Stimulated activated CD4-positive, alpha-beta T cell treated with anti-CD3 and anti-CD28 coated beads, Interleukin-12 subunit alpha, Interleukin-12 subunit beta, amount 100 ng/mL, for 24 hours (primary cell): ENCODE measurements at places on chromosomes 13 and 19.

GRCh38 chr19:15331419-15332310, 674 bp downstream of the BRD4 start:
- peak; percentile 49 for DNase-seq

DNA sequence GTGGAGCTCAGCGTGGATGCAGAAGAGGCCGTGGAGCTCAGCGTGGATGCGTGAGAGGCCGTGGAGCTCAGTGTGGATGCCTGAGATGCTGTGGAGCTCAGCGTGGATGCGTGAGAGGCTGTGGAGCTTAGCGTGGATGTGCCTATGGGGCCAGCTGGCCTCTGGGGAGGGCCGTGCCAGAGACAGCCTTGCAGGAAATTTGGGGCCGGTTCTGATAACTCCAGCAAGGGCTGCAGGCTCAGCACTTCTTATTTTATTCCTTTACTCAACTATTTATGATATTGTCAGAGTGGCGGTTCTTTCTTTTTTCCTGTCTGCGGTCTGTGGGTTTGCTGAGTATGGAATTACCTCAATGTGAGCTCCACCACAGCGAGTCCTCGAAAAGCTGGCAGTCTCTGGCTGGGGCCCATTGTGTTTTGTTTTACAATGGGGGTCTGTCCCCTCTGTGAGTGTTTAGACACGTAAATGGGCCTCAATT, 17.8 kb upstream of the TMEM255B start:
- no peak for DNase-seq

DNA sequence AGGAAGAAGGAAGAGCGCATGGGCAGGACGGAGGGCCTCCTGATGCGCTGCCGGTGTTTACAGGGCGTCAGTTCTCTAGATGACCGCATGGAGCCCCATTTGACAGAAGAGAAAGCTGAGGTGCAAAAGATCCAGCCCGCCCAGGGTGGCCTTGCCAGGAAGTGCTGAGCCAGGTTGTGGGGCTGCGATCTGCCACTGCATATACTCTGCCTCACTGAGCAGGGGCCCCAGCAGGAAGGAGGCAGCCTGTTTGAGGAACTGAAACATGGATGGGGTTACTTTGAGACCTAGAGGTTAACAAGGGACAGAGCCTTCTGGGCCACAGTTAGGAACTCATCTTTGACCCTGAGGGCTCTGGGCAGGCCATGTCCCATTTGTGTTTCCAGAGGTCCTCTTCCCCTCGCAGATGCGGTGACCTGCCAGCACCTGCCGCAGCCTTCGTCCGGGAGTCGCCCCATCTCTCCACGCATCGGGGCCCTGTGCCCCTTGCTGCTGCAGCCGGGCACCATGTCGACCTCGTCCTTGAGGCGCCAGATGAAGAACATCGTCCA, 3.2 kb downstream of the EPN1 start:
- no peak for DNase-seq

DNA sequence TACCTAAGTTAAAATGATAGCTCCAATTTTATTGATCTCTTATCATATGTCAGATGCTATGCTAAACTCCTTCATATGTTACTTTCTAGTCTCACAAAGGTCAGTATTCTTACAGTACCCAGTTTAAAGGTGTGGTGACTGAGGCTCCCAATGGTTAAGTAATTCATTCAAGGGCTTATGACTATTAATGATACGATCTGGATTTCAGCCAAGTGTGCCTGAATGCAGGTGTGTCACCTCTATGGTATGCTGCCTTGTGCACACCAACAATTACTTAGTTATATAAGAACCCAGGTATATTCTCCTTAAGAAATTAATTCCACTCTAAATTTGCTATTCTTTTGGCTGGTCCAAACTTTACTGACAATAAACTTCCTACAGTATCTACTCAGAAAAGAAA, 84.6 kb upstream of the TRPC4 start:
- no peak for DNase-seq

DNA sequence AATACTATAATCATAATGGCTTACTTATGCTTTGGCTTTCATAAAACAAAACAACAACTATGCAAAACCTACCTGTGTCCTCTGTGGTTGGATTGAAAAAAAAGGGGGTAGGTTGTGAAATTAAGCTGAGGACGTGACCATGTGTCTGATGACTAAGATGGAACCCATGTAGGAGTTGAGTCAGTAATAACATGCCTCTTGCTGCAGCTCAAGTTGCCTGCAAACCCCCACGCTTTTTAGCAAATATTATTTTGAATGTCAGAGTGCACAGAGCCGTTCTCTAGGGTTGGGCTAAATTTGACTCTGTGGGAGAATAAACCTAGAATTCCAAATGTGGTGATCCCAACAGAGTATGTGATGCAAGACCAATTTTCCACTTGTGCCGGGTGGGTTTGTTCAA, 209.3 kb downstream of the KCNRG start:
- no peak for DNase-seq

GRCh38 chr13:38897521-38897920, 93.1 kb downstream of the STOML3 start:
- no peak for DNase-seq

GRCh38 chr13:94209117-94209516, 270.4 kb downstream of the DCT start:
- no peak for DNase-seq

DNA sequence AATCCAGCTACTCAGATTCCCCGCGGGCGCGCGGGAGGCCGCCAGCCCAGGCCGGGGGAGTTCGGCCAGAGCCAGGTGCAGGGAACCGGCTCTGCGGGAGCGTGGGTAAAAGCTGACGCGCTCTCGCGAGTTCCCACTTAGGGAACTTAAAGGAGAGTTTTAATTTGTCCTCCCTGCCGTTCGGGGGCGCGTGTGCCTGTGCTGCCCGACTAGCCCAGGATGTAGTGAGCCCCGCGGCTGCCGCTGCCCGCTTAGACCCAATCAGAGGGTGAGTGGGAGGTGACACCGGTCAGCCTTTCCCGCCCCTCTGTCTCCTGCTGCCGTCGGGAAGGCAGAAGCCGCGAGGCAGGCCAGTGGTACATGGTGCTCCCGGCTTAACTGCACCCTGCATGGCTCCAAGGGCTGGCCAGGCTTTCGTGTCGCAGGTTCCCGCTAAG, 36.0 kb upstream of the NEK3 start:
- peak; percentile 53 for DNase-seq

- no peak for DNase-seq
These were observed 366 bp upstream of the KL start for GRCh38 chr13:33015791-33016323.

DNA sequence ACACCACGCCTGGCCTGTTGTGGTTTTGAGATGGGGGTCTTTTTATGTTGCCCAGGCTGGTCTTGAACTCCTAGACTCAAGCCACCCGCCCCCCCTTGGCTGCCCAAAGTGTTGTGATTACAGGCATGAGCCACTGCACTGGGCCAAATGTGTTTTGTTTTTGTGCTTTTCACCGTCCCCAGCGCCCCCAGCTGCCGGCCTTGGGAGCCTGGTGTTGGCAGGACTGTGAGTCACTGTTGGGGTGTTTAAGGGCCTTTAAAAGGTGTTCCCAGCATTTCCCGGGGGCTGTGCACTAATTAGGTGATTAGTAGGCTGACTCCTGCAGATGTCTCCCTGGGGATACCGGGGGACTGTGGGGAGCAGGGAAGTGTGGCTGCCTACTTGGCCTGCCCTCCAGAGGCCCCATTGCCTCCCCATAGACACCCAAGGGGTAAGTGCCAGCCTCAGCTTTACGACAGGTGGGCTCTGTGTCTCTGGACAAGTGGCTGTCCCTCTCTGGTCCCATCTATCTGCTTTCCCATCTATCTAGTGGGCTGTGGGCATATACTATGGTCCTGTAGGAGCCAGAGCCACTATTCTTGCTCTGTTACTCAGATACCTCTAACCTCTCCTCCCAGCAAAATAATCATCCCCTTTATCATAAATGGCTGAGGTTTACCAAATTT, 11.8 kb upstream of the TLE5 start:
- no peak for DNase-seq
